Progenitor cell of endocrine pancreas (in vitro differentiated cells): ENCODE measurements at places on chromosomes 16 and 17. TPM values are rescaled to one million over a fixed set of nuclear protein-coding genes. Genes with fewer than 3 reads are reported as not detected.

- no peak for DNase-seq
These were observed 158.6 kb downstream of the PMP22 start for GRCh38 chr17:15106540-15106939.

GRCh38 chr17:48378708-48379392 is 51.2 kb downstream of the SKAP1 start:
- DNase-seq, result no peak

DNA sequence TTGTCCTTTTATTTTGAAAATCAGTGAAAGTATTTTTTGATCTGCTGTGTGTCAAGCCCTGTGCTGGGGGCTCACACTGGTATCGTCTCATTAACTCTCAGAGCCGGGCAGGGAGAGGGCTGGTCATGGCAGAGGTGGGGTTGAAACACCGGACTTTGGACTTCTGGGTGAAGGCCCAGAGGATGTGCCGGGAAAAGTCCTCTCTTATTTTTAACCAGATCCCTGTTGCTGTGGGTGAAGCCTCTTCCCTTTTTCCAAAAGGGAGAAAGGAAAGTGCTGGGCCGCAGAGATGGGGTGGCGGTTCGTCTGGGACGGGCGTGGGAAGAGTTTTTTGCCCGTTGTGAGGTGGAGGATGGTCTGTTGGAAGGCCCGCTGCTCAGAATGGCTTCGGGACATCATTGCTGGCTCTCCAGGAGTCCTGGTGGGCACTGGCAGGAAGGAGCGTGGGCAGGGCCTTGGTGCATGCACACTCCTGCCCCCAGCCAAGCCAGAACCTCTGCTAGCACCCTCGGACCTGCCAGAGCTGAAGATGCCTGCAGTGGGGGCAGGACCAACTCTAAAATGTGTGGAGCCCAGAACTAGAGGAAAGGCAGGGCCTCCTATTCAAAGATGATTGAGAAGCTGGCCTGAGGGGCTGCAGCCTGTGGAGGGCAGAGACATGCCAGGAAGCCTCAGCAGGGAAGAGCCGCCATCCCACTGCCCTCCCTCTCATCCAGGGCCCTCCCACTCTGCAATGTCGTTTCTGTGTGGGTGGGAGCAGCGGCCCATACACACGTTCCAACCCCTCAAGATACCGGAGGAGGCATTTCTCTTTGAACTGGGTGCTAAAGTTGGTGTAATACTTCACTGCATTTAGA is 213.2 kb downstream of the CCDC182 start:
- no peak for DNase-seq

DNA sequence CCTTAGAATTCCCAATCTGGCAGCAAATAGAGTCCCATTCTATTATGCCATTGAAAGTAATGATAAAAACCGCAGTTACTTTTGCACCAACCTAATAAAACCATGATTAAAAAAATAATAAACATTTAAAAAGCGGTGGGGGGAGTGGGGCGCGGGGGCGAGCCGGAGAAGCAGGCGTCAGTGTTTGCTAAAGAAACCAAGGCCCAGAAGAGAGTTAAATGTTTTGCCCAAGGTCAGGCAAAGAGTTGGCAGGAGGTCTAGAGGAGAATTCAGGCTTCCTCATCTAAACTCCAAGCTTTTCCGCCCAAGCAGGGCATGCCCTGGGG is 9.7 kb upstream of the PRSS22 start:
- DNase-seq, result no peak

- no peak for DNase-seq
These were observed 21.6 kb downstream of the ZNF276 start for GRCh38 chr16:89742948-89743347.

DNA sequence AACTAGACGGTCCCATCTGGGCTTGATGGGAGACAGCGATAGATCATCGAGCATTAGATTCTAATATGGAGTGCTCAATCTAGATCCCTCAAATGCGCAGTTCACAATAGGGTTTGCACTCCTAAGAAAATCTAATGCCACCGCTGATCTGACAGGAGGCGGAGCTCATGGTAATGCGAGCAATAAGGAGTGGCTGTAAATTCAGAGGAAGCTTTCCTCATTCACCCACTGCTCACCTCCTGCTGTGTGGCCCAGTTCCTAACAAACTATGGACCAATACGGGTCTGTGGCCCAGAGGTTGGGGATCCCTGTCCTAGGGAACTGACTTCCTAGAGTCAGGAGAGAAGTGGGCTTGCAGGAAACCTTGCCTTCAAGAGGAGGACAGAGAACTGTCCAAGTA is 25.2 kb upstream of the AMZ2 start:
- no peak for DNase-seq

DNA sequence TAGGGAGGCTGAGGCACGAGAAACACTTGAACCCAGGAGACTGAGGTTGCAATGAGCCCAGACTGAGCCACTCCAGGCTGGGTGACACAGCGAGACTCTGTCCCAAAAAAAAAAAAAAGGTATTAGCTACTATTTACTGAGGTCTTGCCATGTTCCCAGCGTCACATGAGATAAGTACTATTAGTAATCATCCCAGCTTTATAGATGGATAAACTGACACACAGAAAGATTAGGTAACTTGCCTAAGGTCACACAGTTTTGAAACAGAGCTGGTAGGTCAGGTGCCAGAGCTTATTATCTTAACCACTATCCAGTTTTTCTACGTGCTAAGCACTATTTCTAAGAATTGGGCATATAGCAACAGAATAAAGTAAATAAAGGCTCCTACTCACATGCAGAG is 51.6 kb downstream of the TEX14 start:
- no peak for DNase-seq

DNA sequence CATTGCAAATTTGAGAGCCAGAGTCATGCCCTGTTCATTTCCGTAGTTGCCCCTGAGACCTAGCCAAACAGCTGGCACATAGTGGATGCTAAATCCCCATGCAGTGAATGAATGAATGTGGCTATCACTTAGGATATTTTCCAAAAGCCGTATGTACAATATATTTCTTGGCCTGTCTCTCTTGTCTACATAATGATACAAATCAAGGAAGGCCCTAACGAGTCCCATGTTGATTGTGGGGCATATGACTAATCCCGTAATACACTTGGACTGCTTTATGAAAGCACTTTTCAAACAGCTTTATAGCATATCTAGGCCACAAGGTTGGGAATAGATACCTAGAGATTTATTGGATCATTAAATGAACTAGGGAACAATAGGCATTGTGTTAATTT is 478.0 kb downstream of the SLC39A11 start:
- no peak for DNase-seq

DNA sequence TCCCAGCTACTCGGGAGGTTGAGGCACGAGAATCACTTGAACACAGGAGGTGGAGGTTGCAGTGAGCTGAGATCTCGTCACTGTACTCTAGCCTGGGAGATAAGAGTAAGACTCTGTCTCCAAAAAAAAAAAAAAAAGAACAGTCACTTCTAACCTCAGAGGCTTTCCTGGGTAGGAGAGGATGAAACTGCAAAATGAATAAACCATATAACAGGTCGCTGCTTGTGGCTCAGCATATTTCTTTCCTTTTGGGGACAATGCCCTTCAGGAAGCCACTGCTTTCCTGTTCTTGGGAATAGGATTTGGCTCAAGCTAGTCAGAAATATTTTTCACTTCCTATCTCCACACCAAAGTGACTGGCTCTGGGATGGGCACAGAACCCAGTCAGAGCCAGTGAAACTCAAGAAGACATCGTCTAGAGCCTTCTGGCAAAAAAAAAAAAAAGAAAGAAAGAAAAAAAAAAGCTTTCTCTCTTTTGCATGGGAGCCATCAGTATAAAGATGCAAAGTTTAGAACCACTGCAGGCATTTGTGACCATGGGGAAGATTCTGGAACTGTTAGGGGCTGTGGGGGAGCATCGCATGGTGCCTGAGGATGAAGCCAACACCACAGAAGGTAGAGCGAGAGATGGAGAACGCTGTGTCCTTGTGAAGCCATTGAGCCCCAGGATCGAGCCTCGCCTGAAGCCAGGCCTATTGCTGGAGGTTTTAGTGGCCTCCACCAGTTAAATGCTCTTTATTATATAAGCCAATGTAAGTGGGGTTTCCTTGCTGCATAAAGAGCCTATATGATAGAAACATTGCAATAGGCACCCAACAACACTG is 71.8 kb upstream of the MRTFB start:
- DNase-seq, result no peak

GRCh38 chr16:35184356-35184870 is 1725.0 kb downstream of the TP53TG3F start:
- DNase-seq, result no peak

DNA sequence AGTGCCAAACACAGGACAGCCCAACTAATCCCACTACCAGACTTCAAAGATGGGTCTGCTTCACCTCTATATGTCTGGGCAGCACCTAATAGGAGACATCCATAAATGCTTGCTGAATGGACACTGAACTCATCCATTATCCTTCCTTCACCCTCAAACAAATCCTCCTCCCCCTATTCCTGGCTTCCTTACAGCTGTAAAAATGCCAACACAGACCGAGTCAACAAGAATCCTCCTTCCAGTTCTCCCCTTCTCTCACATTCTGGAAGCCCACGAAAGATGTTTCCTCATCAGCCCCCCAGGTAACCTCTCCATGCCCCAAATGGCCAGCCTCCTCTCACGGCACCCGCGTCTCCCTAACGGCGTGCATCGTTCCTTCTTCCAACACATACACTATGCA is 12.3 kb downstream of the PELP1 start:
- DNase-seq, result no peak

GRCh38 chr17:3802461-3803307 is 1.7 kb upstream of the ITGAE start:
- DNase-seq, result no peak

DNA sequence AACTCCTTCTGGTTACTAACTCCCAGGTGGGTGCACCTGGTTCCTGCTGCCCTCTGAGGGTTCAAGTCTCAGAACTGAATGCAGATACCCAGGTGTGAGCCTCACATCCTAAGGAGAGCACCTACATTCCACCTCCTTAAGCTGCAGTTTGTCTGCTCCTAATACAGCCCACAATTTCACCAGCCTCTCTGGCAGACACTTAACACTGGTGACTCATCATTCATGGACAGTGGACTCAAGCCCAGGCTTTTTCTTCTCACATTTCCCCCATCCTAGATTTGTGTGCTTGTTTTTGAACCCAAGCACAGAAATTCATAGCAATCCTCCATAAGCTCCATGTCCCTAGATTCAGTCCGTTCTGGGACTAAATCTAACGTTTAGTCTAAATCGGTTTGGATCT is 7.0 kb upstream of the MAF start:
- DNase-seq, result no peak

SDR42E1 gene
- 0.02 and 0.04 TPM in 2 replicates for total RNA-seq

DCTPP1 gene
- 65.9 and 71.9 TPM in 2 replicates for total RNA-seq

KRT12 gene
- total RNA-seq, result not detected in 2 replicates

CPHXL2 gene
- total RNA-seq, result not detected in 2 replicates

P3H4 gene
- 30.4 and 31.7 TPM in 2 replicates for total RNA-seq

CFAP52 gene
- total RNA-seq, result 0.19 TPM in 1 of 2 replicates, not detected in the other

CMTR2 gene
- 31.4 and 31.7 TPM in 2 replicates for total RNA-seq
